ENCODE measurements at places on chromosomes 3 and 15.

GRCh38 chr15:68515371-68516095 lies 63.3 kb upstream of the CORO2B start:
- no peak for DNase-seq

- DNase-seq: no peak
Observed at GRCh38 chr15:29526802-29527201, 257.2 kb upstream of the NSMCE3 start.

- DNase-seq: no peak
Observed at GRCh38 chr15:82139823-82140268, 94.0 kb upstream of the MEX3B start.

GRCh38 chr3:67431887-67432286 lies 222.5 kb downstream of the SUCLG2 start:
- no peak for DNase-seq

GRCh38 chr3:120469882-120470301 lies 19.1 kb upstream of the FSTL1 start:
- DNase-seq: no peak

GRCh38 chr3:101632586-101632985 lies 44.3 kb downstream of the ZBTB11 start:
- DNase-seq: no peak

- no peak for DNase-seq
Observed at GRCh38 chr3:31776016-31776415, 205.0 kb downstream of the OSBPL10 start.

DNA sequence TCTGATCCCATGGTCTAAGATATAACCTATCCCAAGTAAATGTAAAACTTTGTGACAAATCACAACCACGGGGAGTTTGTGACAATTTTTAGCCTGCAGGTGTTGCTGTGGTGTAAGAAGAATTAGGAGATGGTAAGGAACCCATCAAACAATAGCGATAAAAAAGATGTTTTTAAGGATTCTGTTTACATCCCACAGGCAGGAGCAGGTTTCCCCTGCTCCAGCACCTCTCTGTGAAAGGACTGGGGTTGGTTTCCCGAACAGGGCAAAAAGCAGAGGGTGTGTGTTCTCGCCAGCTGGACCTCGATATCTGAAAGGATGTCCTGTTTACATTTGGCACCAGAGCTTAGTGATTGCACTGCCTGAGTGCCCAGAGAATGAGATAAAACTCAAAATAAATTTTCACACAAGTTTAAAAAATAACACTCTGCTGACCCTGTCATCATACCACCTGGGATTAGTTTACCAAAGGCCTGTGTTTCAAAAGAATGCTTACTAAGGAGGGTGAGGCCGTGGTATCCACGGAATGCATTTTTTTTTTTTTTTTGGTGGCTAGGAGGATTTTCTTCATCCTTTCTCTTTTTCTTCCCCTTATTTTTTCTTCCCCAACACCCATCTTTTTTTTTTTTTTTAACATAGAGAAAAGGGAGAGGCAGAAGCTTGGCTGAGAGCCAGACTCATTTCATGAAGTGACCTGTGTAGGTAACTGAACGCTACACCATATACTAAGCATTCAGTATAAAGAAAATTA lies 151.8 kb upstream of the DPH6 start:
- no peak for DNase-seq

DNA sequence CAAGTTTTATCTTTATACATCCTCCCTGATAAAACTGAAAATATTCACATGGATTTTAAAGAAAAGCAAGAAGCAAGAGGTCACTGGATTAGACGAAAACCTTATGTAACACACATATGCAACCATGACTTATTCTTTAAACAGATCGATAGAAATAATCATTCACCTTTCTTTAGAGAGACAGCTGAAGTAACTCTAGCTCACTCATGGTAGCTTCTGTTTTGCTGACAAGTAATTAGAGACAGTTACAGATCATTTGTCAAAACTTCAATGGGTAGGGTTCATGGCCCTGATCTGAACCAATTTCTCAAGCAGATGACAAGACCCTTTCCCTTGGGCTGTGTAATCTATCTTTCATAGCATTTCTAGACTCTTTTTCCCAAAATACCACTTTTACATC lies 74.5 kb downstream of the PLCH1 start:
- no peak for DNase-seq

- DNase-seq: no peak
Observed at GRCh38 chr15:41881920-41882688, 11.7 kb downstream of the SPTBN5 start.

GRCh38 chr3:103167850-103168249 lies 733.0 kb downstream of the ZPLD1 start:
- DNase-seq: no peak

DNA sequence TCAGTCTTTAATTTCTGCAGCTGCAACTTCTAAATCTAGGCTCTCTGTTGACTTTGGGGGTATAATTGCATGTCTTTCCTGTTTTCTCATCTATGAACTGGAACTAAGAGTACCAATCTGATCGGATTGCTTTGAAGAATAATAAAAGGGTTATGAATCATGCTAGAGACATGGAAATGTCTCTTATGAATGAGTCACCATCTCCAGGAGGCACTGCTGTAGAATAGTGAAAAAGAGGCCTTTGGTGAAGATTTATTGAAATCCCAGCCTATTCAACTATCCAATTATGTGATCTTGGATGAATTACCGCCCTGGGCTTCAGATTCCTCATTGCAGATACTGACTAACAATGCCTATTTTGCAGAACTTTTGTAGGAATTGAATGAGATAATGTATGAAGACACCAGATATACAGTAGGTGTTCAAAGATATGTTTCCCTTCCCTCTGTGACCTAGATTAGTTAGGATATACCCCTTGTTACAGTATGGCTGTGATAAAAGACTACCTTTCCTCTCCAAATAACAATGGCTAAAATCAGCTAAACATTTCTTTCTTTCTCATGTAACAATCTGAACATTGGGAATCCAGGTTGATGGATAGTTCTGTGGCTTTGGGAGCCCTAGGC lies 11.5 kb upstream of the CMTM8 start:
- DNase-seq: no peak

GRCh38 chr3:48240000-48240963 lies 622 bp upstream of the ZNF589 start:
- DNase-seq: no peak

- DNase-seq: no peak
Observed at GRCh38 chr3:112734171-112734570, 93.2 kb upstream of the CCDC80 start.

GRCh38 chr3:57199895-57200297 lies at the start of gene HESX1:
TSS of gene HESX1 (minus strand) at chr3:57199978. CDS start at chr3:57199918, 60 bp downstream.
- no peak for DNase-seq
